ENCODE measurements at places on chromosomes 2 and 18.

DNA sequence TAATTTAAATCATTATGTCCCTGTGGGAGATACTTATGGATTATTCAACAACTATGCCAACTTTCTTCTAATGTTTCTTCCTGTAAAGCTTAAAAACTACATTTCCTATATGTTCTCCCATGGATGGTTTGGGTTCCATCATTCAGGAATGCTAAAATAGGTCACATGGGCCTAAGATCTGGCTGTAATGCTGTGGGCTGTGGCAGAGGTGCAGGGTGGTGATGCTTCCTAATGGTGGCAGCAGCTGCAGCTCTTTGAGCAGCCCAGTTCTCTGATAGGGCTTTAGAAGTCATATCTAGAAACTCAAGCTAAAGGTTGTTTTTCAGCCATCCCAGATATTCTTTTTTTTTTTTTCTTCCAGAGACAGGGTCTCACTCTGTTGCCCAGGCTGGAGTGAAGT is 266.1 kb downstream of the ZNF385B start:
- DNase-seq = no peak

- no peak for DNase-seq
Measured at GRCh38 chr2:31020713-31021112, 117.5 kb downstream of the GALNT14 start.

- DNase-seq = no peak
Measured at GRCh38 chr2:20578266-20578894, 72.5 kb downstream of the HS1BP3 start.

DNA sequence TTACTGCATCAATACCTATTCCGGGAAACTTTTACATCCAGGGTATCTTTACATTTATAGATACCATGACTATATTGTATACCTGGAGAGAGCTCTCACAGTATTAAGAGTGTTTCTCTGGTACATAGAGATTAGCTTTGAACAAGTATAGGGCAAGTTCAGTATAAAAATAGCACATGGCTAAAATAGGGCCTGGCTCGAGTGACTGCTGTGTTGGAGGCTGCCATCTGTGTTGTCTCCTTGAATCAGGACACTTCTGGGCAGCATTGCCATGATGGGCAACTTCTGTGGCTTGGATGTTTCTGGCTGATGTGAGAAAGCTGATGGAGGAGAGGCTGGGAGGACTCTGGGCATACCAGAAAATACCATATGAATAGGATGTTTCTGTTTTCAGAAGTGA is 18.7 kb downstream of the ARHGAP28 start:
- no peak for DNase-seq

DNA sequence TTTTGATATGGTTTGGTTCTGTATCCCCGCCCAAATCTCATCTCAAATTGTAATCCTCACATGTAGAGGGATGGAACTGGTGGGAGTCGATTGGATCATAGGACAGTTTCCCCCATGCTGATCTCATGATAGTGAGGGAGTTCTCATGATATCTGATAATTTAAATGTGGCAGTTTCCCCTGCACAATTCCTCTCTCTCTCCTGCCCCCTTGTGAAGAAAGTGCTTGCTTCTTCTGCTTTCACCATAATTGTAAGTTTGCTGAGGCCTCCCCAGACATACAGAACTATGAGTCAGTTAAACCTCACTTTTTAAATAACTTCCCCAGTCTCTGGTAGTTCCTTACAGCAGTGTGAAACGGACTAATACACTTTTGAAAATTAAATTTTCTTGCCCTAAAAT is 12.3 kb upstream of the KCNJ3 start:
- no peak for DNase-seq

DNA sequence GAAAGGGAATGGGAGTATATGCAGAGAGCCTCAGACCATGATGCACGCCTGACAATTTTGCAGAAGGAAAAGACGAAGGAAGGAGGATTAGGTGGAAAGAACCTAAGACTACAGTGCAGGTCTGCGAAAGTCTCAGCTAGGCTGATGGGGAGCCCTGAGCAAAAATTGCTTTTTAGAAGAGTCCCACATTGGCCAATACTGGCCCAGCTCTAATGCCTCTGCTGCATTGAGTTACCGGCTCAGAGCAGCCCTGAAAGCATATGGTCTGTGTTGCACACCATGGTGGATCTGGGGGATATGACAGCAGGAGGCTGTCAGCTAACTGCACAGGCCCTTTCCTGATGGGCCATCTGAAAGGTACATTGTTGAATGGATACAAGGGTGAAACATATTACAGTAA is 48.3 kb upstream of the CAVIN2 start:
- DNase-seq = no peak

GRCh38 chr2:127638361-127639110 is 7.4 kb upstream of the GPR17 start:
- no peak for DNase-seq

- DNase-seq = no peak
Measured at GRCh38 chr2:2410987-2411386, 79.9 kb upstream of the MYT1L start.
